ENCODE measurements at places on chromosomes 16 and 17. TPM values are rescaled to one million over a fixed set of nuclear protein-coding genes. Genes with fewer than 3 reads are reported as not detected.

DNA sequence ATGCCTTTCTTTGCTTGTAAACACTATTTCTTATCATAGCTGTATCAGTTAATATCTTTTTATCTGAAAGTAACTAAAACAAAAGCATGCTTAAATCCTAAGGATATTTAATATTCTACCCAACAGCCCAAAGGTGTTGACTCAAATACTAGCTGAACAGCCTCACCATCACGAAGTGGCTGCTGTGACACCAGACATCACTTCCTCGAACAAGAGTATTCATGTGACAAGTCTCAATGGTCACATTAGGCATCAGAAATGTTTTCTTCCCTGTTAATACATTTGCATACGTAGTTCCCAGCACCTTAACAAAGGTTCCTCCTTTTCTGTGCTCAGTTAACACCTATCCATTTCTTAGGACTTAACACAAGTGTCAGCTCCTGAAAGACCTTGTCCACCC is 193.8 kb upstream of the DYNLRB2 start:
- no peak for DNase-seq

- DNase-seq, result no peak
These were observed 64.6 kb downstream of the ANKFN1 start for GRCh38 chr17:56217921-56218320.

DNA sequence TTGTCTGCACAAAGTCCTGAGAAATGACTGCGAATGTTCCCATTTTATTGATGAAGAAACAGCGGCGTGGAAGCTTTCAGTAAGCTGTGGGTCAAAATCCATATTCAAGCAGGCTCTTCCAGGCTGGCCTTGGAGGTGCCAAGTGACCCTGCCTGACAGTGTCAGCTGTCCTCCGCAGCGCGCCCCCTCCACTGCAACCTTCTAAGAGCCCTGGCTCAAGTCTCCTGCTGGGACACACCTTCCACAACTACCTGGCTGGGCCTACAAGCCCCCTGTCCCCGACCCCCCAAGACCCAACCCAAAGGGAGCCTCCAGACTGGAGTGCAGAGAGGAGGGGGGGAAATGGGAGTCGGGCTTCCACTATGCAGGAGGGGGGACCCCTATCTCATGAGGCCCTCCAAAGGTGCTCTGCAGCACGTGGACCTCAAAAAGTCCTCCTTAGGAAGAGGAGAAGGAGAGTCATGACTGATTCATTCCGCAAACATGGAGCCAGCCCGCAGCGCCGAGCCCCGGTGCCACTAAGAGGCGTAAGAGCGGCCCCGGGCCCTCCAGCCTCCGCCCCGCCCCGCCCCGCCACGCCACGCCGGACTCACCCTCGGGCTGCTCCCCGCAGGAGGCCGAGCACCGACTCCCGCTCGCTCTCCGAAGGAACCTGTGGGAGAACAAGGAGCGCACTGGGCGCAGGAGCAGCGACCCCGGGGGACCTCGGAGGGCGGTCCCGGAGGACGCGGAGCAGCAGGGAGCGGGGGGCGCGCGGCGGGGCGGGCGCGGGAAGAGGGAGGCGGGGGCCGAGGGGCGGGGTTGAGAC is 574 bp downstream of the MPP3 start:
- no peak for DNase-seq

GRCh38 chr17:45663772-45664171 is 120.3 kb upstream of the CRHR1 start:
- no peak for DNase-seq

GRCh38 chr17:71519285-71519684 is 601.5 kb upstream of the SOX9 start:
- no peak for DNase-seq

GRCh38 chr17:76558198-76559095 is 18.6 kb downstream of the PRCD start:
- no peak for DNase-seq

GRCh38 chr17:31738996-31739699 is 119.9 kb downstream of the COPRS start:
- DNase-seq, result no peak

DNA sequence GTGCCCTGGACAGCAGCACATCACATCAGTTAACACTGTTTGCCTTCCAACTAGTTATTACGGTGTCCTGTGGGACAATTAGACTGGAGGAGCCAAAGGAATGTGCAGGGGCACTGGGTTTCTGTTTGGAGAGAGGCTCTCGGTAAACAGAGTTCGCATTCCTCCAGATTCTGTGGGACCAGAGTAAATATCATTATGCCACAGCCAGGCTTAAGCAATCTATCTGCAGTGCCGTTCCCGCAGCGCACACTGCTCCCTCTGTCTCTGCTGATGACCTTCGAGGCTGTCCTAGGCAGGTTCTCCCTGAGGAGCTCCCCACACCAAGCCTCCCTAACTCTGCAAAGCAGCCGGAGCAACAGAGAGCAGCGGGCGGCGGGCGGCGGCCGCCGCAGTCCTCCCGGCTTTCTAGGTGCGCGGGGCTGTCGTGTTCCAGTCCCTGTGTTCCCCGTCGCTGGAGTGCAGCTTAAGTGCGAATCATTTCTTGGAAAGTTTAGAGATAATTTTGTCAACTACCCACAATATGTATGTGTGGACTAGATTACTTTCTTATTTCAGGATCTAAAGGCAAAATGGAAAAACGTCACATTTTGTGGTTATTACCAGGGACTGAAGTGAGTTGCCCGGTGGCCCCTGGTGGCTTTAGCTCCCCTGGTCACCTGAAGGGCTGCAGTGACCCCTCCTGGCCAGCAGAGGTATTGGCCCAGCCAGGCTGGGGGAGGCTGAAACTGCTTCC is 43.3 kb downstream of the PGS1 start:
- DNase-seq, result peak; percentile 95

- DNase-seq, result peak; percentile 73
These were observed 2.2 kb downstream of the GALNS start for GRCh38 chr16:88854306-88855111.

DNA sequence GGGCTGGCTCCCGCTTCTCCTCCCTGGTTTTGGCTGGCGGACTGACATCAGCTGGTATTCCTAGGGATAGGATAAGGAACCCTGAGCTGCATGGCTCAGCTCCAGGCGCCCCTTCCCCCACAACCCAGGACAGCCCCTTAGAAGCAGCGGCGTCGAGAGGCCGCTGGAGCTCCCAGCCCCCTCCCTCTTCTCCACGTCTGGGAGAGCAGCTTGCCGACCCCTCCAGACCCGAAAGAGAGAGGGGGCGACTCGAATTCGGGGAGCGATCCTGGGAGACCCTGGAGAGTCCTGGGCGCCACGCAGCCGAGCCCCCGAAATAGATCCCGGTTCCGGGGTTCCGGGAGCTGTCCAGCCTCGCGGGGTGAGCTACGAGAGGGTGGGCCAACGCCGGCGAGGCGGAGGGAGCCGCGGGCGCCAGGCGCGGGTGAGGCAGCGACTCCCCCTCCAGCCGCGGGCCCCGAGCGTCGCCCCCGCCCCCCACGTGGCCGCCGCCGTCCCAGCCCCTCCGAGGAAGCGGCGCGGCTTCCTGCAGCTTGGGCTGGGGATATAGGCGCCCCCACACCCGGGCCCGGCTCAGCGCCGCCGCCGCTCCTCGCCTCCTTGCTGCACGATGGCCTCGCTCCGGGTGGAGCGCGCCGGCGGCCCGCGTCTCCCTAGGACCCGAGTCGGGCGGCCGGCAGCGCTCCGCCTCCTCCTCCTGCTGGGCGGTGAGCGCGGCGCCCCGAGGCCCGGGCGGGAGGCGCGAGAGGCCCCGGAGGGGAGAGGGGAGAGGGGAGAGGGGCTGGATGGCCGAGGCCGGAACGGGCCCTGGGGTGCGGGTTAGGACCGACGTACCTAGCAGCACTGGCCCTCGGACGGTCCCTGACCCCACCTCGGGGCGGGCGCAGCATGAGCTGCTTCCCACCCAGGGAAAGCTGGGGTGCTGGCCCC is at the start of gene RAMP2:
Gene RAMP2 (plus strand): TSS at position 576 of the 930 bp plus-strand sequence. CDS start 35 bp downstream, at position 611.
- DNase-seq, result no peak

DNA sequence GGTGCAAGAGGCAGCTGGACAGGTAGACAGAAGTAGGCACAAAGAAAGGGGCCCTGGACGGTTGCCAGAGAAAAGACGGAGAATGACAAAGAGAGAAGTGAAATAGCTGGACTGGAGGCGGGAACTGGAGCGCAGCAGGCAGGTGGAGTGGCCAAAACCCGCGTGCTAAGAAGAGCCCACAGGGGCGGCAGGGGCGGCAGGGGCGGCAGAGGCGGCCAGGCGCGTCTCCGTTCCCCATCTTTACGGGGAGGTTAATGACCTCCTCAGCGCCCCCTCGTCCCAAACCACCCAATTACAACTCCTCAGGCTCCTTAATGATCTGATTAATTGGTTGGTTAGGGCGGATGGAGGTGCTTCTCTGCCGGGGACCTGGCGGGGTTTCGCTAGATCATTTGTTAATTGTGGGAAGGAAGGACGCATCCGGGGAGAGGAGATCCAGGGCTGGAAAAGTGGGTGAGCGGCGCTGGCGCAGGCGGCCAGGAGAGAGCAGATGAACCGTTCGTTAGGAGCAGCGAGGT is 15.4 kb upstream of the HOXB9 start:
- DNase-seq, result no peak

- DNase-seq, result no peak
These were observed 142.8 kb downstream of the PRKCA start for GRCh38 chr17:66445229-66445628.

DNA sequence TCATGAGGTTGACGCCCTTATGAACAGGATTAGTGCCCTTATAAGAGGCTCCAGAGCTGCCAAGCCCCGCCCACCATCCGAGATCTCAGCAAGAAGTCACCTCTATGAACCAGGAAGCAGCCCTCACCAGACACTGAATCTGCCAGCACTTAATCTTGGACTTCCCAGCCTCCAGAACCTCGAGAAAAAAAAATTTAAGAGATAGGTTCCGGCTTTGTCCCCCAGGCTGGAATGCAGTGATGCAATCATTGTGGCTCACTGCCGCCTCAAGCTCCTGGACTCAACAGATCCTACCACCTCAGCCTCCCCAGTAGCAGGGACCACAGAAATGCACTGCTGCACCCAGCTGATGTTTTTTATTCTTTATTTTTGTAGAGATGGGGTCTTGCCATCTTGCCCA is 22.5 kb upstream of the ADCY9 start:
- DNase-seq, result no peak

GRCh38 chr16:70512456-70512855 is 10.9 kb downstream of the COG4 start:
- no peak for DNase-seq

DNA sequence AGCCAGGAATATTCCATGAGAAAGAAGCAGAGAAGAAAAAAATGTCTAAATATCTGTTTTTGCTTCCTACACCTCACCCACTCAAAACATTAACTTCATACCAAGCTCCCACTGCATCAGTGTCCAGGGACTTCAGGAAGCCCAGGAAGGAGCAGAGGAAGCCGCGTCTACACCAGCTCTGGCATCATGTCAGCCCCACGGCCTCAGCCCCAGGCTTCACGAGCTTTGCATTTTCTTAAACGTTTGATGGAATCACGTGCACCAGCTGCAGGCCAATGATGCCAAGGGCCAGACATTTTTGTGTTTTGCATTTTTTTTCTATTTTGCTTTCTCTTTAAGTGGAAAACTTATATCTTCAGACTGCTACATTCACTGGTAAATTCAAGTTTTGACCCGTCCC is 48.6 kb downstream of the CDRT4 start:
- DNase-seq, result no peak

- DNase-seq, result no peak
These were observed 228.9 kb upstream of the FOXF1 start for GRCh38 chr16:86281421-86281820.

DNA sequence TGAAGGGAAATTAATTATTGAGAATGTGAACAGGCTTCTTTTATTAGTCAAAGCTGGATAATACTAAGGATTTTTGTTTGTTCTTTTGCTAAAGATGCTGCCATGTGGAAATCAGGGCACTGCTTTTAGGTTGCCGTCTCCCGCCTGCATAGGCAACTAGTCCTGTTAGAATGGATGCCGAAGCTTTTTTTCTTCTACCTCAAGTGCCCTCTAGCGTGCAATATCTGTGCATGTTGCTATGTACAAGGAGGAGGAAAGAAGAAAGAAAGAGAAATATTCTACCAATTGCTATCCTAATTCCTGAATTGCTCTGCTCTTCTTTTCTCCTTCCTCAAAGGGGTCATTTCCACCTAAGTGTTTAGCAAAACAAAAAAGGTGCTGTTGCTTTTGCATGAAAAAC is 5.2 kb upstream of the CDH8 start:
- peak; percentile 2 for DNase-seq

DNA sequence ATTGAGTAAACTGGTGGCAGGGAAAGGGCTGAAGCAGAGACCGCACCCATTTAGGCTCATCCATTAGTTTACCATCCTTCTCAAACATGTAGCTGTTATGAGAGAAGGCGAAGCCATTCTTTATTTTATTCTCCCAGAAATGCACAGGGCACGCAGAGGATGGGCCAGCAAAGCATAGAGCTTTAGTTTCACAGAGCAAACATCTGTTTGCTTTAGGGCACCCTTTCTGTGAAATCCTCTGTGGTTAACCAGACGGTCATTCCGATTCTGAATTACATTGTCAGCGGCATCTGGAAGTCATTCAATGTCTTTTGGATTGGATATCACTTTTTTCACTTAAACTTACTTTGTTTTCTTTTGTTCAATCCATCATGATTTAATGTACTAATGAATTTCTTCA is 96.0 kb downstream of the TOX3 start:
- no peak for DNase-seq

GRCh38 chr17:20009052-20009301 is 182 bp upstream of the SPECC1 start:
- DNase-seq, result no peak

- DNase-seq, result peak; percentile 69
These were observed 142.6 kb upstream of the PLCG2 start for GRCh38 chr16:81636298-81636993.

GRCh38 chr16:66886914-66887313 is 6.6 kb downstream of the PDP2 start:
- DNase-seq, result no peak

DNA sequence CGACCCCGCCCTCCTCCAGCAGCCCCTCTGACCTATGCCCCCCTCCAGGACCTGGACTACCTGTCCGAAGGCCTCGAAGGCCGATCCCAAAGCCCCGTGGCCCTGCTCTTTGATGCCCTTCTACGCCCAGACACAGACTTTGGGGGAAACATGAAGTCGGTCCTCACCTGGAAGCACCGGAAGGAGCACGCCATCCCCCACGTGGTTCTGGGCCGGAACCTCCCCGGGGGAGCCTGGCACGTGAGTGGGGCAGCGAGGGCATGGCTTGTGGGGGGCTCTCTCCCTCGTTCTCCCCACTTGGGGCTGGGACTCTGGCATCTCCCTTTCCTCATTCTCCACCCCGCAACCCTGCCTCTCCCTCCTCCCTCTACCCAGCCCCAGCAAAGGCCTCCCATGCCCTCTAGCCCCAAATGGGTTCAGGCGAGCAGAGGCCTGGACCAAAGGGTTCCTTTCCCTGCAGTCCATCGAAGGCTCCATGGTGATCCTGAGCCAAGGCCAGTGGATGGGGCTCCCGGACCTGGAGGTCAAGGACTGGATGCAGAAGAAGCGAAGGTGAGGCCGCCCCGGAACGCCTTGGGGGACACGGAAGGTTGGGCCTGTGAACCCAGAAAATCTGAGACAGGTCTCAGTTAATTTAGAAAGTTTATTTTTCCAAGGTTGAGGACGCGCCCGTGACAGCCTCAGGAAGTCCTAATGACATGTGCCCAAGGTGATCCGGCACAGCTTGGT is 7.4 kb upstream of the NECAB2 start:
- no peak for DNase-seq

Gene KCNH6
- not detected for total RNA-seq

Gene PHOSPHO1
- total RNA-seq, result not detected

Gene CA7
- total RNA-seq, result not detected

Gene ZNF263
- total RNA-seq, result 26.3 TPM

All from K562 (cell line).